ENCODE measurements at places on chromosomes 5 and 9. TPM values are rescaled to one million over a fixed set of nuclear protein-coding genes. Genes with fewer than 3 reads are reported as not detected.

Gene GRIN3A
- not detected for total RNA-seq

Gene PTGS1
- 0.19 TPM for total RNA-seq

Gene NPDC1
- total RNA-seq = 44.1 TPM

Gene IL3
- total RNA-seq = not detected

Gene OR1L6
- not detected for total RNA-seq

Gene SLC46A2
- total RNA-seq = not detected

Gene C5orf52
- total RNA-seq = not detected

Gene STKLD1
- 4.1 TPM for total RNA-seq

Gene TPPP
- 0.28 TPM for total RNA-seq

Gene C5orf58
- total RNA-seq = not detected

Gene FIBCD1
- total RNA-seq = not detected

Gene SLC36A3
- total RNA-seq = not detected

Gene NTNG2
- not detected for total RNA-seq

Gene SH3RF2
- 49.4 TPM for total RNA-seq

Gene RNF183
- total RNA-seq = 1.5 TPM

Gene LRRC14B
- not detected for total RNA-seq

Gene RABL6
- total RNA-seq = 134 TPM

Gene RHOBTB3
- total RNA-seq = 85.6 TPM

Gene FOXD4L6
- total RNA-seq = not detected

Gene CD72
- 0.95 TPM for total RNA-seq

Gene ZNF462
- total RNA-seq = 36.8 TPM

Gene GARIN3
- not detected for total RNA-seq

Gene ROR2
- 0.95 TPM for total RNA-seq

Gene HRCT1
- total RNA-seq = not detected

Gene LECT2
- total RNA-seq = 0.70 TPM

Gene PCDHGA2
- total RNA-seq = 0.20 TPM

Gene CDC20B
- total RNA-seq = not detected

Gene MAP1B
- 0.77 TPM for total RNA-seq

Gene SAXO1
- 0.20 TPM for total RNA-seq

Gene FOXI1
- 0.14 TPM for total RNA-seq

Gene BSPRY
- total RNA-seq = 14.7 TPM

Gene IL7R
- total RNA-seq = not detected

Gene LRRC19
- total RNA-seq = not detected

Gene GABRB2
- total RNA-seq = not detected

Gene SLC4A9
- total RNA-seq = 0.35 TPM

Gene MEIKIN
- total RNA-seq = not detected

Gene RFX3
- total RNA-seq = 4.5 TPM

Gene NUTM2G
- total RNA-seq = not detected

Gene KLHL3
- 3.5 TPM for total RNA-seq

Gene ASPN
- not detected for total RNA-seq

Gene KCNIP1
- total RNA-seq = not detected

Gene COL15A1
- total RNA-seq = not detected

Gene CCNI2
- not detected for total RNA-seq

Gene CBY3
- 1.3 TPM for total RNA-seq

Gene TMOD1
- 1.1 TPM for total RNA-seq

Gene PCDHGA6
- total RNA-seq = 0.49 TPM

Gene HTR1A
- total RNA-seq = not detected

All from Caco-2 (cell line).